ENCODE measurements at places on chromosomes 6 and 20.
A peak's percentile ranks its signal among the peaks of the same experiment; 100 is the strongest.

GRCh38 chr6:85775883-85776282 lies 133.2 kb upstream of the SYNCRIP start:
- no peak for DNase-seq

GRCh38 chr6:3032986-3033385 lies 33.3 kb downstream of the NQO2 start:
- DNase-seq, result no peak

DNA sequence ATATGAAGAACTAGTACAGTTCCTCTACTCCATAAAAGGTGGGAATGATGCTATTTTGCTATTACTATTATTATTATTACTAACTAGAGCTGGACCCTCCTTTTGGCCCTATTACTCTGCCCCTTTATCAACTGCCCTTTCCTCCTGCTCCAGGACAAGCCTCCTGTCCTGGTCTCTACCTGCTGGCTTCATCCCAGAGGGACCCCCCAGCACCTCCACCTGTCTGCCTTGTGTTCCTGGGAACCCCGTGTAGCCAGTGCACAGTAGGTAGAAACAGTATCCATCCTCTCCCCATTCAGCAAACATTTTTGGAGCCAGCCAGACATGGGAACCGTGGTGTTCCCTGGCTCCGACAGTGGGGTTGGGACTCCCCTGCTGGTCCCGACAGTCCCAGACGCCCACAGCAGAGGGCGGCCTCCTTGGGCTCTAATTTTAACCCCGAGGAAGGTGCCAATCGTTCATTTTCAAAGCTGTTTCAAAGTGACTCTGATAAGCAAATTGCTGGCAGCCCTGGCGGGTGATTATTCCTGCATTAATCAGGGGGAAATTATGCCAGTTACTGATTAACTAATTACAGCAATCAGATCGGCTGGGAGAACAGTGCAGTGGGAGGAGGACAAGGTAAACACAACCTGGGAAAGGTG lies 44.2 kb upstream of the MDGA1 start:
- DNase-seq, result peak; percentile 72

- DNase-seq, result no peak
Measured at GRCh38 chr6:169034516-169035167, 219.0 kb downstream of the THBS2 start.

GRCh38 chr6:71672876-71673275 lies 213.5 kb upstream of the RIMS1 start:
- DNase-seq, result no peak

DNA sequence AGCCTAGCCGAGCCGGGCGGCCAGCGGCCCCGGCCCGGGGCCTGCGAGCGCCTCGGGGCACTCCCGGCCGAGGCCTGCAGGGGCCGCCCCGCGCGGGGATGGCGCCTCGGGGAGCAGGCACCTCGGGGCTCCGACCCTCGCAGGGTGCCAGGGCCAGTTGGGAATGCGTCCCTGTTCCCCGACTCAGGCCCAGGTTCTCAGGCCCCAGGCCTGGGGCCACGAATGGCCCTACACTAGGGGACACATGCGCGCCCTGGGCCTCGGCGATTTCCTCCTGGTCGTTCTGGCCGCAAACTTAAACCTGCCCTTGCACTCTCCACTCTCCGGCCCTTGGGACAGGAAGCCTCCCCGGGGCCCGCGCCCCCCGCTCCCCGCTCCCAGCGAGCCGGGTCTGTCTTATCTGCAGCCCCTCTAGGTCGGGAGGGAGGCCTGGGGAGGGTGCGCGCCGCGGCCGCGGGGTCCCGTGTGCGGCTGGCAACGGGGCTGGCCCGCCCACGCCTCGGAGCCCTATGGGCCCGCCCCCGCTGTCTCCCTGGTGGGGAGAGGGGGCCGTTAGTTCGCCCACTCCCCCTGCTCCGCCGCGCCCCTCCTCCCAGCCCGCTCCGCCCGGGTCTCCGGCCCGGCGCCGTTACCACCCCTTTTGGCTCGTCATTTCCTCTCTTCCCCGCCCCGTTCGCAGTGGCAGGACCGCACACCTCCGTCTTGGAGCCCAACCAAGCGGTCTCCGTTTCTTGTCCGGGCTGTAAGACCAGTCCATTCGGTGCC lies 611 bp downstream of the NFYA start:
- peak; percentile 92 for DNase-seq

GRCh38 chr20:44709797-44710196 lies 5.4 kb upstream of the CCN5 start:
- DNase-seq, result peak; percentile 23

GRCh38 chr6:56687551-56687950 lies 44.9 kb upstream of the DST start:
- no peak for DNase-seq

- peak; percentile 44 for DNase-seq
Measured at GRCh38 chr6:155177363-155177961, 86.4 kb upstream of the CLDN20 start.

- peak; percentile 84 for DNase-seq
Measured at GRCh38 chr6:125759184-125759902, 9.9 kb downstream of the HEY2 start.

All from H7 (cell line).